ENCODE measurements at places on chromosomes 1 and 21. TPM values are rescaled to one million over a fixed set of nuclear protein-coding genes. Genes with fewer than 3 reads are reported as not detected.

TEX38 gene
- total RNA-seq: not detected

- DNase-seq: no peak
These were observed 936.7 kb upstream of the NEGR1 start for GRCh38 chr1:73218995-73219546.

LCE1E gene
- total RNA-seq: not detected

GRCh38 chr1:31038360-31038759 is 27.2 kb downstream of the PUM1 start:
- no peak for DNase-seq

- no peak for DNase-seq
These were observed 13.1 kb downstream of the PCSK9 start for GRCh38 chr1:55052221-55053142.

LCE1D gene
- total RNA-seq: not detected

DNA sequence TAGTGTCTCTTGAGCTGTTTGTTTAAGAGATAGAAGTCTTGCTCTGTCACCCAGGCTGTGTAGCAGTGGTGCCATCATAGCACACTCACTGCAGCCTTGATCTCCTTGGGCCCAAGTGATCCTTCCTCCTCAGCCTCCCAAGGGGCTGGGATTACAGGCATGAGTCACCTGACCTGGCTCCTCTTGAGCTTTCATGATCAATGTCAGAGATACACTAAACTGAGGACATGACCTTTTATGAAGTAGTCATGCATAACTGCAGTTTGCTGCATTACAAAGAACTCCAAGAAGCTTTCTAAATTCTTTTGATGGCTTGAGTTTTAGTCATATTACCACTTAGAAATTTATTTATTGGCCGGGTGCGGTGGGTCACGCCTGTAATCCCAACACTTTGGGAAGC is 77.7 kb downstream of the CC2D1B start:
- no peak for DNase-seq

TMEM269 gene
- 1.7 TPM for total RNA-seq

DNA sequence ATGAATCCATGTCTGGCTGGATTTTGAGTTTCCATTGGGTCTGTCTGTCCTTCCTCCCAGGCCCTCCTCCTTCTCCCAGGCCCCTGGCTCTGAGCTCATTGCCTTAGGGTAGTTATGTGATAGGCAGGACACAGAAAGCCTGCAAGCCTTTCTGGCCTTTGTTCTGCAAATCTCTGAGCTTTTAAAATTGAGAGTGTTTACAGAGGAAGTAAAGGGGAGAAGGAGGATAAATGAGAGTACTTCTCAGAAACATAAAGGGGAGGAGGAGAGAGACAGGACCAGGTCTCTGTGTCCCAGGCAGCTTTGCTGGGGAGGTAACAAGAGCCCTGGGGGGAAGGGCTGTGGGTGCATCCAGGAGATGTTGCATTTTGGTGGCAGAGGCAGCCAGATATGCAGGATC is 126.7 kb downstream of the FOXD2 start:
- DNase-seq: no peak

All from Calu3 (cell line).